ENCODE measurements at places on chromosomes 16 and 17.

DNA sequence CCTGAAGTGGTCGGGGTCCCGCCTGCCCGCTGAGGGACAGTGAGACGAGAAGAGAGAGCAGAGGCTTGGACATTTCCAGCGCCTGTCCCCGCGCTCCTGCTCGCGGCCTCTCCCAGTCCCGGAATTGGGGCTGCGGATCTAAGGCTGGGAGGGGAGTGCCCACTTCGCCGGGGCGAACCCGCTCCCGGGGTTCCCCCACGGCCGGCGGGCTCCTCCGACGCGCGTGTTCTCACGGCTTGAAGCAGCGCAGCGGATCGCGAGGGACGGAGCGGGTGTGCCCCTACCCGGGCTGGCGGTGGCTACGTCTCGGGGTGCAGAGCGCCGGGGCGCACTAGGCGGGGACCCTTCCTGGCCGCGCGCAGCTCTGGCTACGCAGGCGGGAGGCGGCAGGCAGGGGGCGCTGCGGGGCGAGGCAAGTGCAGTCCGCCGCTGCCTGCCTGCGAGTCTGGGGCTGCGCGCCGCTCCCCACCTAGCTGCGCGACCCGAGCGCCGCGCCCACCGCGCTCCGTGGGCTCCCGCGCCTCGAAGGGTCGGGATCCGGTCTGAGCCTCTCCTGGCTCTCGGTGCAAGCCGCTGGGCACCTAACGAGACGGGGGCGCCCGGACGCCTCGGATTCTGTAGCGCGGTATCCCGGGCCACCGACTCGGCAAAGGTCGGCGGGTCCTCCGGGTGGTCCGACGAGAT is 1.2 kb downstream of the NGFR start:
- peak; percentile 83 for DNase-seq

DNA sequence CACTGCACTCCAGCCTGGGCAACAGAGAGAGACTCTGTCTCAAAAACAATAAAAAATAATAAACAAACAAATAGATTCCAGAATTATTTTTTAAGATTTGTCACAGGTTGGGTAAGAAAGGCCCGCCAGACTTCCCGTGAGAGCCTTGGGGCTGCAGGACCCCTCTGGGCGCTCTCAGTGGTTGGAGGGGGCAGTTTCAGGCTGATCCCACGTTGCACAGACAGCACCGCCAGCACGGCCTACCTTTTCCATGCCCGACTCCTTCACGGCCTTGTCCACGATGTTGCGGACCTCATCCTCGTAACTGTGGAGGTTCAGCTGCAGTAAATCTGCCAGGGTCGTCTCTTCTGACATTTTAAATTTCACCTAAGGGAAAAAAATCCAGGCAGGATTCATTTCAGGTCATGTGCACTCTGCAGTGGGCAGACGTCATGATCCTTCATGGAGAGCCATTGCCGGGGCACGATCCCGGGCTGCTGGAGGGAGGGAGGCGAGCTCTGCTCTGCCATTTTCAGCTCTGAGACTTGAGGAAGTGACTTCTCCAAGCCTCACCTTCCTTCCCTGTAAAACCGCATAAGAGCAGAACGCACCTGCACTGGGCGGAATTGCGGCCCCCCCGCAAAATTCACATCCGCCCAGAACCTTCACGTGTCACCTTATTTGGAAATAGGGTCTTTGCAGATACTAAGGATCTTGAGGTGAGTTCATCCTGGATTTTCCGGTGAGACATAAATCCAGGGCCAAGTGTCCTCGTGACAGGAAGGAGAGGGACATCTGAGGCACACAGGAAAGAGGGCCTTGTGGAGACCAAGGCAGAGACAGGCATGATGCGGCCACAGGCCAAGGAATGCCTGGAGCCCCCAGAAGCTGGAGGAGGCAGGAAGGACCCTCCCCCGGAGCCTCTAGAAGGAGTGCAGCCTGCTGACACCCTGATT is 66.8 kb downstream of the DNAH17 start:
- DNase-seq: no peak

DNA sequence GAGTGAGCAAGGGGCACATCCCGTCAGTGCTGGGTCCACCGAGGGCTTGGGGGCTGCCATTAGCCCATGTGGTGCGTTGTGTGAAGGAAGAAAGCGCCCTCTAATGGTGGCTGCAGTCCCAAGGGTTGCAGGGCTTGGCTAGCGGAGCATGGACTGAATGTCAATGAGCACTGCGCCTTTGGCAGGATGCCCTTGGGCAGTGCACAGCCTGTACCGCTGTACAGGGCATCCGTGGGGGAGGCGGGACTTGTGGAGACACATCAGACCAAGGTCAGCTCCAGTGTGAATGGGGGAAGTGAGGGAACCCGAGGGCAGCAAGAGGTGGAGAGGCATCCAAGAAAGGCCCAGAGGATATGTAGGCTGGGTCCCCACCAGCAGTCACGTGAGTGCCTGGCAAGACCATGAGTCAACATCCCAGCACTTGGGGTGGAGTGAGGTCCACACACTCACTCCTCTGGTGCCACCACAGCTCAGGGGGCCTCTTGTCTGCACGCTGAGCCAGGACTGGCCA is 75.5 kb upstream of the MED9 start:
- DNase-seq: no peak

DNA sequence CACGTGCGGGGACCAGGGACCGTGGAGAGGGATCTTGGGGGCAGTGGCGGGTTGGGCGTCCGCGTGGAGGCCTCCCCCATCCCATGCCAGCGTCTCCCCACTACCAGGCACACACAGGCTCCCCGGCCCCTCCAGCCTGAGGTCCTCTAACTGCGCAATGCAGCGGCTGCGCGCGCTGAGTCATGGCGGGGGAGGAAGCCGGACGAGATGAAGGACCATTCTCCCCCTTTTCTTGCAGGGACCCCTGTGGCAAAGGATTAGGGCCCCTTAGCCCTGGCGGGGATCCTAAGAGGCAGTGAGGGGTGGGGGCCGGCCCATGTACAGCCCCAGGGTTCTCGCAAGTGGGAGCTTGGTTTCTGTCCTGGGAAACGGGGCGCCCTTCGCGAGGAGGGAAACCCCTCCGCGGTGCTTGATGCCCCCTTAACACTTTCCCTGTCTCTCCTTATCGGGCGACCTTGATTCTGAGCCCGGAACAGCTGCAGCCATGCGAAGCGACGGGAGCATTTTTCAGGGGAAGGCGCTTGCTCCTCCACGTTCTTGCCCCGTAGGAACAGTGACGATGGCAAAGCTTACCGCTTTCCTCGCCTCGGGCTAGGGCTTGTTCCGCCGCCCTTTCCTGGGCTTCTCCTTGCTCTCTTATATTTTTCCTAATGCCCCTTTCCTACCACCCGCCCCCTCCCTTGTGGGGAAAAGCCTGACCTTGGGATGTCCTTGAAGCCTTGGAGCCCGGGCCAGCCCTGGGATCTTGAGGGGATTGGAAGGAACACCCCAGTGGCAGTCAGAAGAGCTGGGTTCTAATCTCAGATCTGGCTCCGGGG is 592 bp downstream of the ALDOA start:
- no peak for DNase-seq

- DNase-seq: peak; percentile 34
Observed at GRCh38 chr17:7883781-7884386, 4.7 kb upstream of the CHD3 start.

GRCh38 chr17:7023576-7024401 is 939 bp downstream of the BCL6B start:
- DNase-seq: peak; percentile 93

GRCh38 chr17:17830740-17831207 is 6.0 kb downstream of the SREBF1 start:
- DNase-seq: no peak

DNA sequence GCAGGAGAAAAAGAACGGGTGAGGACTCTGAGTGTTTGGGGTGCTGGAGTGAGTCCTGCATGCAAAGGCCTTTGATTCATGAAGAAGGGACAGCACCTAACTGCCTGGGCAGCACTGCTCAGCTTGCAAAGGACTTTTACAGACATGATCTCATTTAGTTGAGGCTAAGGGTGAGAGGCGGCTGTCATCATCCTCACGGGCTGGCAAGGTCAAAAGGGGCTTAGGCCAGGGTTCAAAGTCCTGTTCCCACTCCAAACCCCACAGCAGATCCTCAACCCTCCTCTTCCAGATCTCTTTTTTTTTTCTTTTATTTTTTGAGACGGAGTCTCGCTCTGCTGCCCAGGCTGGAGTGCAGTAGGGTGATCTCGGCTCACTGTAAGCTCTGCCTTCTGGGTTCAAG is 4.8 kb downstream of the RHBDF2 start:
- no peak for DNase-seq

DNA sequence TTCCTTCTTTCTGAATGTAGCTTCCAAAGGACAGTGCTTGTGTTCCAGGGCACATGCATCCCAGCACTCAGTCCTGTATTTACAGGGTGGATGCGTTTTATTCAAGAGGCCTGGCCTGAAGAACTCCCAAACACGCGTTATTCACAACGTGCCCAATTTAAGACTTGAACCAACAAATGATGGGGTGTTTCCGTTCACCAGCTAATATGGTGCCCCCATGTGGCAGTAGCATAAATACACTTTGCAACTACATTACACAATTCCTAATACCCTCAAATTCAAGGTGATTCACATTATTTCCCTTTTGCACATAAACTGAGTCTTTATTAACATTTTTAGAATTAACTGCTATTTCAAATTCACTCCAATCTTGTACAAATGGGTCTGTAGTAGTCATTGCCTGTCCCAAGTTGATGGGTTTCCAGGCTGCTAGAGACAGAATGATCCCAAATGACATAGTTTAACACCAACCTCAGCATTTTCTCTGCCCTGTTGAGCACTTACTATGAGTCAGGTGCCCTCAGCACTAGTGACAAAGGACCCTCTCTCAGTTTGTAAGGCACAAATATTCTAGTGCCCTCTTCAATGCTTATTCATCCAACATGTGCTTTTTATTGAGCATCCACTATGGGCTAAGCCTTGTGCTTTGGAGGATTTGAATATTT is 26.9 kb downstream of the HSD17B2 start:
- DNase-seq: peak; percentile 4

GRCh38 chr16:71430744-71431143 is 11.1 kb downstream of the TLE7 start:
- no peak for DNase-seq

DNA sequence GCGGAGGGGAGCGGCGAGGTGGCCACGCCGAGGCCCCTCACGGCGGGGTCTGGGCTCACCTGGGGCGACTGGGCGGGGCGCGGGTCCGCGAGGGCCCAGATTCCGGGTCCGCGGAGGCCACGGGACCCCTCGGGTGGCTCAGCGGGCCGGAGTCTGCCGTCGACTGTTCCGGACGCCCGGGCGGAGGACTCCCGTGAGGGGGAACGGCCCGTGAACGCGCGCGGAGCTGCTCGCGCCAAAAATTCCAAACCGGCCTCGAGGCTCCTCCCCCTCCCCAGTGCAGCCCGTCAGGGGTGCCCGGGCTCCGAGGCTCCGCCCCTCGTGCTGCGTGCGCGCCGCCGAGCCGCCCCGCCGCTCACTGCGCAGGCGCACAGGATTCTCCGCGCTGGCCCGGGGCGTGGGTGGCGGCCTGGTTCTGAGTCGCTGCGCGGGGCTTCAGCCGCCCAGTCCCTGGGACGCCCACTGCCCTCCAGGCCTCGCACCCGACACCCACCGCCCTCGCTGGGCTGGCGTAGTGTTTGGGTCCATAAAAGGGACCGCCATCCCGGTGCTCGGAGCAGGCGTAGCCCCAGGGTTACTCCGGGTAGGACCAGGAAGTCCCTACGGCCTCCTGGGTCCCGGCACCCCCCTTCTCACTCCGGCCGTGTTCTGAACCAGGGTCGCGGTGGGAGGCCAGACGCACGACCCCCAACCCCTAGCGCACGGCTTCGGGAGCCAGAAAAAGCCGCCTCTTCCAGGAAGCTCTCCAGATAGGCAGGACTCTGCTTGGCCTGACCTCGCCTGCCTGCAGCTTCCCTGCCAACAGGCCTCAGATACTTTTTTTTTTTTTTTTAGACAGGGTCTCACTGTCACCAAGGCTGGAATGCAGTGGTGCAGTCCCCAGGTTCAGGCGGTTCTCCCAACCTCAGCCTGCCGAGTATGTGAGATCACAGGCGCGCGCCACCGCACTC is at the start of gene PKMYT1:
Gene PKMYT1, minus strand, starts transcription at position 220 of the 950 bp plus-strand sequence. CDS start 789 bp downstream, outside the sequence.
- peak; percentile 96 for DNase-seq

GRCh38 chr17:78307887-78308638 is 51.8 kb downstream of the SOCS3 start:
- DNase-seq: no peak

DNA sequence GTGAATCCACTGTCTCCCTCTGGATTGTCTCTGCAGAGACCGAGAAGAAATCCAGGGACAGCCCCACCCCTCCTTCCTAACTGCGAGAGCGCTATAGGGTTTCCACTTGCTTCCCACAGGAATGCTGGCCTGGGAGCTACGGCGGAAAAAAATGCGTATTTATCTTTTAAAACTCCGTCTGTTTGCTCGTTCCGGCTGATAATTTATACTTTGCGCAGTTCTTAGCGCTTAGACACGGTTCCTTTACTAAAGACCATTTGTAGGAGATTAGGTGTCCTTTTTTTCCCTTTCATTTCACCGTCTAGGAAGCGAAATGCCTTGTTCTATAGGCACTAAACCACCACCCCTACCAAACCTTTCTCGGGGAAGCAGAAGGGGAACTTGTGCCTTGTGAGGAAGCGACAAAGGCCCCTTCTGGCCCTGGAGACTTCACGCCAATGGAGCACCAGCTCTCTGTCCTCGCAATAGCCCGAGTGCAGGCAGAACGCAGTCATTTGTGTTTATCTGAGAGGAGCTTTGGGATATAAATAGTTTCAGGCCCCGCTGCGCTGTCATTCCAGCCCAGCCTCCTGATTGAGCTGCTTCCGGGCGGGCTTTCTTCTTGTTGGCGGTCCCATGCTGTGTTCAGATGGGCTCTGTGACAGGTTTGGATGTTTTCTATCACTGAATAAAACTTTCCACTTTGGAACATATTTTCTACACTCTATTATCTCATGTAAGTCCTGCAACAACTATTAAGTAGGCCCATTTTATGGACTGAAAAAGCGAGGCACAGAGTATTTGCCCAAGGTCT is 791 bp upstream of the SUPT4H1 start:
- peak; percentile 19 for DNase-seq

DNA sequence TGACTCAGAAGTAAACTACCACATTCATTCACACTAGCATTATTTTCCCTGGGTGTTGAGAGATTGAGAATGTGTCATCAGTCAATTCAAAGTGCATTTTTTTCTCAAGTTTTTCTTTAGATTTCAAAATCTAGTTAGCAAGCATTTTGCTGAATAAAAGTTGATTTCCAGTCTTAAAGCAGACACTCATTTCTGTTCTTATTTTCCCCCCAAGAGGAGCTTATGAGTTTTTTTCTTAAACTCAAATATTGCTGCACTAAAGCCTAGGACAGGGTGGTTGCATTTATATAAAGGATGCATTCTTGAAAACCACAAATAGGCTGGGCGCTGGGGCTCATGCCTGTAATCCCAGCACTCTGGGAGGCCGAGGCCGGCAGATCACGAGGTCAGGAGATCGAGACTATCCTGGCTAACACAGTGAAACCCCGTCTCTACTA is 15.3 kb downstream of the CDH3 start:
- DNase-seq: no peak

All from memory B cell (primary cell).